ENCODE measurements at places on chromosomes 7 and 10.

DNA sequence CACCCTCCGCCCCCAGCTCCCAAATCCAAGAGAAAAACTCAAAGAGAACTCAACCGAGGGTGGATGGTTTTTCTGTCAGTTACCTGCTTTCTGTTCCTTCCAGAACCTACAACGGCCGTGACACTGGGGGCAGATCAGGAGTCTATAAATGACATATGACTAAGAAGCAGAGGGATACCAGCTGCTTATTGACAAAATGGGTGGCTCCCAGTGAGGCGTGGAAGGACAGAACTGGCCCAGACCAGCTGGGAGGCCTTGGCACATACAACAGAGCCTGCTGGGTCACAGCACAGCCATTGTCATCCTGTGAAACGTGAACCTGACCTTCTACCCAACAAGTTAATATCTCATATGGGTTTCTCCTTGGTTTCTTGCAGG is 84.3 kb upstream of the ADRB1 start:
- no peak for DNase-seq

DNA sequence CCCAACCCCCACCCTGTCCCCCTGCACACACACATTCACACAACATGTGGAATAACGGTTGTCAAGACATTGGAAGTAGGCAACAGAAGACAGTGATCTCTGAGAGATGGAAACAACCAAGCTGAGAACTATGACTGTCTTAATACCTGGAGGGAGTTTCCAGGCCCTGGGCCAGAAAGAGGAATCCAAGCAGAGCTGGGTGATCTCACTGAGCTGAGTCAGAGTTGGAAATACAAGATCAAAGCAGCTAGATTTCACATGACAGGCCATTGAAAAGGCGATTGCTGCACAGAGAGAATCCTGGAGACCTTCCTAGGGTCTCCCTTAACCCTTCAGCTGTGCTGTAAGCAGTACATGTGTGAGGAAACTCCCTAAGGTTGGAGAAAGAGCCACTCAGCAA is 165.8 kb upstream of the PRSS1 start:
- DNase-seq = no peak

- DNase-seq = no peak
Observed at GRCh38 chr10:124562425-124563060, 100.9 kb downstream of the LHPP start.

- no peak for DNase-seq
Observed at GRCh38 chr10:19986591-19986990, 170.4 kb downstream of the PLXDC2 start.
